ENCODE measurements at places on chromosomes 12 and 14. TPM values are rescaled to one million over a fixed set of nuclear protein-coding genes. Genes with fewer than 3 reads are reported as not detected.

GRCh38 chr14:92451755-92452154 is 61.8 kb upstream of the RIN3 start:
- no peak for DNase-seq

- DNase-seq: no peak
Measured at GRCh38 chr14:98964171-98964570, 307.8 kb downstream of the BCL11B start.

- no peak for DNase-seq
Measured at GRCh38 chr12:12336511-12336910, 13.5 kb downstream of the MANSC1 start.

Gene RPL6
- total RNA-seq: 2,241 TPM

Gene FGD4
- total RNA-seq: 2.2 TPM

Gene GALNT6
- not detected for total RNA-seq

Gene TOMM20L
- total RNA-seq: not detected

- DNase-seq: peak; percentile 38
Measured at GRCh38 chr12:32891956-32892355, 4.6 kb downstream of the PKP2 start.

DNA sequence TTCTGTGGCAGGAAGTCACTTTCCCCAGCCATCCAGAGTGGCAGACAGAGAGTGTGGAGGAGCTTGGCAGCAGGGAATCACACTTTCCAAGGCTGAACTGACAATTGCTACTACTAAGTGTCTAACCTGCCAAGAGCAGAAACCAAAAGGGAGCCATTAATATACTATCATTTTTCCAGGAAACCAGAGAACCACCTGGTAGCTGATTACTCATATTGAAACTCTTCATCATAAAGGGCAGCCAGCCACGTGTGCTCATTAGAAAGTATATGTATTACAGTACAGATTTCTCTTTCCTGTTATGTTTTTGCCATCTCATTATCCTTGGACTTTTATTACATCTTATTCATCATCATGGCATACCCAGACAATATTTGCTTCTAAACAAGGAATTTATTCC is 374.9 kb downstream of the GXYLT1 start:
- no peak for DNase-seq

- DNase-seq: no peak
Measured at GRCh38 chr14:75452324-75452723, 24.5 kb downstream of the JDP2 start.

DNA sequence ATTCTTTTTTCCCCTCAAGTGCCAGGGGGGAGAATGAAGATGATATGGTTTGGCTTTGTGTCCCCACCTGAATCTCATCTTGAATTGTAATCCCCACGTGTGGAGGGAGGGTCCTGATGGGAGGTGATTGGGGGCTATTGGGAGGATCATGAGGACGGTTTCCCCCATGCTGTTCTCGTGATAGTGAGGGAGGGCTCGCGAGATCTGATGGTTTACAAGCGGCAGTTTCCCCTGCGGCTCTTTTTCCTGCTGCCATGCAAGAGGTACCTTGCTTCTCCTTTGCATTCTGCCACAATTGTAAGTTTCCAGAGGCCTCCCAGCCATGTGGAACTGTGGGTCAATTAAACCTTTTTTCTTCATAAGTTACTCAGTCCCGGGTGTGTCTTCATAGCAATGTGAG is 173.7 kb downstream of the CAND1 start:
- no peak for DNase-seq

DNA sequence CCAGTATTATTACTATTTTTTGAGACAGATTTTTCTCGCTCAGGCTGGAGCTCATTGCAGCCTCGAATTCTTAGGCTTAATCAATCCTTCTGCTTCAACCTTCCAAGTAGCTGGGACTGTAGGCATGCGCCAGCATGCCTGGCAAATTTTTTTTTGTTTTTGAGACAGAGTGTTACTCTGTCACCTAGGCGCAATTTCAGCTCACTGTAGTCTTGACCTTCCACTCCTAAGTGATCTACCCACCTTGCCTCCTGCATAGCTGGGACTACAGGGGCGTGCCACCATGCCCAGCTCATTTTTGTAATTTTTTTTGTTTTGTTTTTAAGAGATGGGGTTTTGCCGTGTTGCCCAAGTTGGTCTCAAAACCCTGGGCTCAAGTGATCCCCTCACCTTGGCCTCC is 15.2 kb downstream of the ERC1 start:
- no peak for DNase-seq

- DNase-seq: no peak
Measured at GRCh38 chr12:63212316-63212715, 61.3 kb upstream of the AVPR1A start.

Gene MYF6
- not detected for total RNA-seq

- DNase-seq: no peak
Measured at GRCh38 chr12:124004233-124004875, 31.3 kb downstream of the ZNF664 start.

DNA sequence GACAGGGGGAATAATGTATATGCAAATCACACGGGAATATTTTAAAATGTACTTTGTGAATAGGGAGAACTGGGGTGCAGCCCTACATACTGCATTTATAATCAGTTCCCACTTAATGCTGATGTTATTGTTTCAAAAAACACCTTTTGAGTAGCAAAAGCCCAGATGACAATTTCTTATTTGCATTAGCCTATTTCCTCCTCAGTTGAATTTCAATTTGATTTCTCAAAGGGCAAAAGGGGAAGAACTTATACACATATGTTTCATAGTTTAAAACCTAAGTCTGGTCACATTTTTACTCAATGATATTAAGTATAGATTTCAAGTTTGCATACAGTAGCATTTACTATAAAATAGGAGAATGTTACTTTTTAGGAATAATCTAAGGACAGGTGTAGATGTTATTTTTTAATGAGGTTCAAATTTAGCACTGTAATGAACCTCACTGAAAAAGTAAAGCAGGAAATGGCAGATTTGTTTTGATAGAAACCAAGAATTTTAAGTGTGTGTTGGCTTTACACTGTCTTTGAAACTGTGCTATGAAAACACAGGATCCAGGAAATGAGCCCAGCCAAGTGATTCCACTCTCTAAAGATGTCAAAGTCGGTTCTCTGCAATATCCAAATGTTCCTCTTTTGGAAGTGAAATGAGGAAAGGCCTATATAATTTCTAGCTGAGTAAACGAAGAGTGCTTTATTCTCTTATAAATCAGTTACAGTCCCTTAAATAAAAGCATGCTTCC is 367.4 kb downstream of the BTG1 start:
- DNase-seq: no peak

DNA sequence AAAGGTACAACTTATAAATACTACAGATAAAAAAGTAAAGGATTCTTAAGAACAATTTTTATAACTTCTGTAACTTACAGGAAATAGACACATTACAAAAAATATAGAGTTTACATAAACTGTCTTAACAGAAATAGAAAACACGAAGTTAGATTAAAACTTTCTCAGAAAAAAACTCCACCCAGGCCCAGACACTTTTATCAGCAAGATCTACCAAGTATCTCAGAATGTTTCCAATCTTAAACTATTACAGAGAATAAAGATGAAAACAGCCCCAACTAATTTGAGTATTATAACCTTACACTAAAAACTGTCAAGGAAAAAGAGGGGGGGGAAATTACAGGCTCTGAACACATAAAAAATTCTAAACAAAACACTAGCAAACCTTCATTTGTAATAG is 8.2 kb downstream of the ZFC3H1 start:
- DNase-seq: no peak

Gene MDP1
- 36.7 TPM for total RNA-seq

DNA sequence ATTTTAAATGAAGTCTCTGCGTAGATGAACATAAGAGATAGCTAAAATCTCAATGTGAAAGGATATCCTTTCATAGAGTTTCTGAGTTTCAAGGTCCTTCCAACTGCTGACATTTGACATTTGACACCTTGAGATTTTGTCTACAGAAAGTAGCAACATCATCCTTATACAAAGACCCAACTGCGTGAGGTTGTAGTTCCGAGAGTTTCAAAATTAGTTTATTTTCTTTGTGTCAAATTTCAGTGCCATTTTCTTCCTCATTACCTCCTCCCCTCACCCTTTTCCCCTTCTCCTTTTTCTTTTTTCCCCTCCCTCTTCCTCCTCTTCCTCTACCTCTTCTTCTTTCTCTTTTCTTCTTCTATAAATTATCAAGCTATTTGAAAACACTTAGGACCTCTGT is 26.9 kb upstream of the BATF start:
- no peak for DNase-seq

Gene RFX4
- total RNA-seq: not detected

- DNase-seq: no peak
Measured at GRCh38 chr12:88924162-88924561, 343.9 kb upstream of the KITLG start.

DNA sequence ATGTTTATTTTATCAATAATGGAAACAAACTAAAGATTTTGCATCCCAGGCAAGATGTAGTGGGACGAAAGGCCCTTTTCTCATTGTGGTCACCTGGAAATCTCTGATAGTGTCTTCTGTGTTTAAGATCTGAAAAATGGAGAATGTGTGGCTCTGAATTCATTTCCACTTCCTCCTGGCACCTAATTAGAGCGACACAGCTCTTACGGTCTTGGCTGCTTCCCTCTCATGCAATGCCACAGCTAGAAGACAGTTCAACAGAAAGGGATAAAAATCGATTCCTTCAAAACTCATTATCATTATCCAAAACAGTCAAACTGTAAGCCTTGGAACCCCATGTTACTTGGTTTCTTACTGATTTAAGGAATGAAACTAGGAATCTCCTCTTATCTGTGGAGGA is 9.3 kb downstream of the ST8SIA1 start:
- no peak for DNase-seq

GRCh38 chr12:69688471-69689427 is 10.4 kb downstream of the BEST3 start:
- peak; percentile 88 for DNase-seq

Gene IL22
- total RNA-seq: not detected

GRCh38 chr12:50640321-50640939 is 123.5 kb upstream of the ATF1 start:
- no peak for DNase-seq

GRCh38 chr14:69094481-69094880 is 58.4 kb downstream of the DCAF5 start:
- DNase-seq: no peak

Gene PPP1R1A
- total RNA-seq: not detected

GRCh38 chr14:49306152-49306751 is 279.9 kb downstream of the RPS29 start:
- DNase-seq: no peak

Gene WNT5B
- 3.8 TPM for total RNA-seq

Gene RIMBP2
- 0.06 TPM for total RNA-seq

- DNase-seq: no peak
Measured at GRCh38 chr12:32545413-32545980, 133.6 kb upstream of the DNM1L start.

GRCh38 chr12:54038871-54039414 is 6.1 kb downstream of the HOXC5 start:
- DNase-seq: no peak

Gene SLC16A7
- 10.8 TPM for total RNA-seq

DNA sequence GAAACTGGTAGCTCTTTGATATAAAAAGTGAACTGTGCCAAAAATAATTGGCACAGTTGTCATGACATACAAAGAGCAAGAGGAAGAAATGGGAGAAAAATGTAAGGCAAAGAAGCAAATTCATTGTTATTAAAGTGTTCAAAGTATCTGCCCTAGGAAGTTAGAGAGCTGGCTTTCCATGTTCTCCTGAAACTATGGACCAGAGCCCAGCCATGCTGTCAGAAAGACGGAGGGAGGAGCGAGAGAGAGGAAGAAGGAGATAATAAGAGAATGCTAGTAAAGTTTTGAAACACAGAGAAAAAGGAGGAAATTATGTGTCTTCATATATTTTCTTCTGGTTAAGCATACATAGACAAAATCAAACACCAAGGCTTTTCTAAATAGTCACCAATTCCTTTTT is 78.1 kb upstream of the PELI2 start:
- DNase-seq: no peak

DNA sequence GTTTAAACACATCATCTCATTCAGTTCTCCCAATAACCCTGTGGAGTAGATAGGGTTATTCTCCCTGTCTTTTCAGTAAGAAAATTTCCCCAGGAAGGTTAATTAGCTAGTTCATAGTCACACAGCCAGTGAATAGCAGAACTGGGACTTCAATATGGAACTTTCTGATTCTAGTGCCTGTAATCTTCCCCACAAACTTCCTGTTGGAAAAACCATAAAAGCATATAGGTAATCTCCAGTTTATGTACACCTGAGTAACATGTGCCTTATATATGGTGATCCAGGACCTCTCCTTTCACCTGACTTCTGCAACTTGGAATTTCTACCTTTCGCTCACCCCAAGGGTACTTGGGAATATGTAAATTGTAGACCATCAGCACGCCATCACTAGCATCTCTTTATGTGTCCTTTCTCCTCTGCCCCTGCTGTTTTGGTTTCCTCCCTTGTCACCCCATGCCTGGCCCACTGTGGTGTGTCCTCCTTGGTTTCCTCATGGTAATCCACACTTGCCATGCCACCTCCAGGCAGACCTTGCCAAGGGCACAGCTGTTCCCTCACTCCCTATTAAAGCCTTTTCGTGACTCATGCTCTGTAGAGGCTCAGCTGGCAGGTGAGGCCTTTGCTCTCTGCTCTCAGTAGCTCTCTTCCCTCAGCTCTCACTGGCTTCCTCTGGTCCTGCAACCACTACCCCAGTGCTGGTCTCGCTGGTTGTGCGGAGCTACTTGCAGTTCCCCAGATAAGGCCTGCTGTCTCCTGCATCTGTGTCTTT is 16.7 kb downstream of the TBC1D30 start:
- DNase-seq: no peak

Gene SMIM41
- total RNA-seq: not detected

DNA sequence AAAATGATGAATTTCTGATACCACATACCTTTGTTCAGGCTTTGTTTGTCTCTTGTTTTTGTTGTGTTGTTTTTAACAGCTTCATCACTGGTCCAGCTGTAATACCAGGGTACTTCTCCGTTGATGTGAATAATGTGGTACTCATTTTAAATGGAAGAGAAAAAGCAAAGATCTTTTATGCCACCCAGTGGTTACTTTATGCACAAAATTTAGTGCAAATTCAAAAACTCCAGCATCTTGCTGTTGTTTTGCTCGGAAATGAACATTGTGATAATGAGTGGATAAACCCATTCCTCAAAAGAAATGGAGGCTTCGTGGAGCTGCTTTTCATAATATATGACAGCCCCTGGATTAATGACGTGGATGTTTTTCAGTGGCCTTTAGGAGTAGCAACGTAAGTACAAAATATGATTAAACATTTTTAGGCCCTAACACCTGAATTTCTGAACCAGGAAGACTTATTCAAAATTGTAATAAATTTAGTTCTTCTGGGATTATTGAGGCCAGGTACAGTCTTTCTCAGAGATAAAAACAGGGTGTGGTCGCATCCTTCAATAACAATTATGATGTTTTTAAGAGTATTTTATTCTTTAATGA is 22.4 kb downstream of the RXYLT1 start:
- no peak for DNase-seq

Gene TAS2R43
- not detected for total RNA-seq
